ENCODE measurements at places on chromosomes 7 and 10.

DNA sequence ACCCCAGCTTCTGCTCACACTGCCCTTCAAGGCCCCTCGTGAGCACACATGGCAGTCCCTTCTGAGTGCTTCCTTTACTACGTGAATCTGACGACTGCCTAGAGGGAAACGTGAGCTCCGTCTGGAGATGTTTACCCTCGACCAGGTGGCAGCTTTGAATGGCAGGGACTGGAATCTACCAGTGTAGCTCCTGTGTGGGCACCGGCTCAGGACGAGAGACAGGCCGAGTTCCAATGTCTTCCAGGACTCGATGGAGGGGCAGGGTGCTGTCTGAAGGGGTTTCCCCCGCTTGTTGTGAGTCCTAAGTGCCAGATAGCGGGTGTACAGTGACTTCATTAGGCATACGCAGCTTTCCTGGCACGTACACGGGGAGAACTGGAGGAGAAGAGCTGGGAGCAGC lies 229.9 kb downstream of the ADARB2 start:
- DNase-seq: no peak

DNA sequence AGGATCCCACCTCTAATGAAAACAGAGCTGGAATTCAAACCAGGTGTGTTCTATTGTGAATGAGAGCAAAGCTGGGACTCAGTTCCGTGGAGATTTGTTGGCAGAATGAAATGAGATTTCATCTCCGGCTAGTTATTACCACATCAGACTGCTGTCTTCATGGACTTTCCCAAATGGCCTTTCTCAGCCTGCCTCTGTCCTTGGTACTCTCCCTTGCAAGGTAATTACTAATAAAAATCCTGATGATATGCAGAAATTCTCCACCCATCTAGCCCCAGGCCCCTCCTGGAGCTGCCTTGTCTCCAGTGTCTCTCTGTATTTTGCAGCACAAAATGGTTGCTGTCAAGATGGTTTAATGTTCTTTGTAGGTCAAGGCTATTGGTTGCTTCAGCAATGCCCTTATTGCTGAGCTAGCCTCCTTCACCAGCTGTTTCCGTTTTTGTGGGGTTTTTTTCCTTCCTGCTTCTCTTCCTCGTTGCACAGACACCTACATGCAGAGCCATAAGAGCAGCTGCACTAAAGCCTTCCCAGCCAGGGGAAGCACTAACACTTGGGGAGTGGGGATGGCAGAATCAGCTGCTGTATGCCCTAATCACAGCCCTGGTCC lies 185.0 kb upstream of the GHITM start:
- DNase-seq: no peak

DNA sequence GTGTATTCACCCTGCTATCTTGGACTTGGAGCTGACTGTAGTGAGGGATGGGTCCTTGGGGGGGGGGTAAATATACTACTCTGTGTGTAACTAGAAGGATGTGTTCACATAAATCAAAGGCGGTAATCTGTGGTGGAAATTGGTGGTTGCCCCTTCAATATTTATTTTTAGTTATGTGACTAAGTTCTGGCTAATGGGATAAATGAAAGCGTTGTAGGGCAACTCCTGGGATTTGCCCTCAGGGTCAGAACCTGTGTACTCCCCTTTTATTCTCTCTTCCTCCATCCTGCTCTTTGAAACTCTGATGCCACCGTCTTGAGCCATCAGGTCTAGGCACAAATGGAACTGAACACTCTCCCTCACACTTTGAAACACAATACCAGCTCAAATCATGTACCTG lies 24.3 kb upstream of the ST7 start:
- DNase-seq: no peak

DNA sequence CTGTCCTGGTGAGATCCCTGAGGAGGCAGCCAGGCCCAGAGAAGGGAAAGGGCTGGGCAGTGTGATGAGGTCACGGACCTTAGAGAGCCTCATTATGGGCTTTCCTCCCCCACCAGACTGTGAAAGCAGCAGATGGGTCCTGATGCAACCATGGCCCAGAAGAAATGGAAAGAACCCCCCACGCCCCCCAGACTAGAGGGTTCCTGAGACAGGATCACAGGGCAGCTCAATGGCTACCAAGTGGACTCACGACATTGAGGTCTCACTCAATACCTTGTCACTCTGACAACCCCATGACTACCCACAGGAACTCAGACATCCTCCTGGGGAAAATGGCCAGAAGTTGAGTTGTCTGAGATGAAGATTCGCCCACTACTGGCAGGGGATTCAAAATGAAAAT lies 36.7 kb downstream of the FAM241B start:
- DNase-seq: no peak

- no peak for DNase-seq
These were observed 229.9 kb downstream of the RPS24 start for GRCh38 chr10:78263521-78263988.

GRCh38 chr7:25028370-25029021 lies 48.5 kb upstream of the OSBPL3 start:
- peak; percentile 54 for DNase-seq

GRCh38 chr7:27359181-27360125 lies 116.9 kb downstream of the EVX1 start:
- no peak for DNase-seq

- no peak for DNase-seq
These were observed 45.9 kb downstream of the TMEM270 start for GRCh38 chr7:73906874-73907273.

- peak; percentile 35 for DNase-seq
These were observed 23.2 kb downstream of the POR start for GRCh38 chr7:75937958-75938786.

- DNase-seq: no peak
These were observed 142.9 kb downstream of the NOC3L start for GRCh38 chr10:94219829-94220228.

- DNase-seq: no peak
These were observed 118.4 kb upstream of the ANK3 start for GRCh38 chr10:60508037-60508436.

DNA sequence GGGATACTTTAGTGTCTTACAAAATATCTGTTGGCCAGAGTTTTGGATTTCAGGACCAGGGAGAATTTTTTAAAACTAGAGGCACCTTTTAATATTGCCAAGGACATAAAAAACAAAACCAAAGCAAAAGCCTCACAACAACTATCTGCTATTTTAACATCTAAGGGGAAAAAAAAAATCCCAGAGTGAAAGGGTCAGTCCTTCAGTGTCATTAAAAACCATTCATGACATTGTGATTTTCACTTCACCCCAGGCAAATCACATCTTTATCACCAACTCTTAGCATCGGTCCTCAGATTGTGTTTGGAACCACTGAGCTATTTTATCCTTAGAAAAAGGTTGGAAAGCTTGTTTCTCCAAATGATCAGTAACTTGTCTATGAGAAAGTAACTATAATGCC lies 10.7 kb downstream of the CEP41 start:
- no peak for DNase-seq

- no peak for DNase-seq
These were observed 67.2 kb downstream of the SKIDA1 start for GRCh38 chr10:21458126-21458871.
